ENCODE measurements at places on chromosomes 4 and X. TPM values are rescaled to one million over a fixed set of nuclear protein-coding genes. Genes with fewer than 3 reads are reported as not detected.

GRCh38 chr4:188466001-188466400 lies 326.8 kb downstream of the TRIML1 start:
- no peak for DNase-seq

Gene CDKL5
- total RNA-seq = 2.1 TPM

- DNase-seq = no peak
Measured at GRCh38 chrX:574251-574650, 56.3 kb upstream of the SHOX start.

GRCh38 chrX:41133551-41133950 lies 48.3 kb downstream of the USP9X start:
- no peak for DNase-seq

GRCh38 chrX:97985096-97985495 lies 1101.4 kb downstream of the RPA4 start:
- no peak for DNase-seq

Gene MAGEA1
- 3.3 TPM for total RNA-seq

- DNase-seq = no peak
Measured at GRCh38 chr4:150123087-150123486, 44.8 kb downstream of the DCLK2 start.

Gene FHDC1
- 1.6 TPM for total RNA-seq

DNA sequence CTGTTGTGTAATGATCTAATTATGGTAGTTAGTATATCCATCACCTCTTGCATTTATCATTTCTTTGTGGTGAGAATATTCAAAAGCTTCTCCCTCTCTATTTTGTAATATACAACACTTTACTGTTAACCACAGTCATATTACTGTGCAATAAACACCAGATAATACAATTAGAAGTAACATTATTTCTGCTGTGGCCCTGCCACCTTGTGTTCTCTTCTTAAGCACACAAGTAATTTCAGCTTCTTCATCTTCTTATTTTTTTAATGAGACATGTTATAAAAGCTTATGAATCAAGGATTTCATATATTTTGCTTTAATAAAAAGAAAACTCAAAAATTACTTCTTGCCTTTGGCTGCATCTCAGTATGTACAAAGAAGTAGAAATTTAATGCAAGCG lies 675.2 kb upstream of the INTU start:
- no peak for DNase-seq

GRCh38 chr4:98522636-98523395 lies 135.6 kb downstream of the TSPAN5 start:
- DNase-seq = peak; percentile 69

- DNase-seq = peak; percentile 53
Measured at GRCh38 chr4:39698424-39699009, 581 bp downstream of the UBE2K start.

GRCh38 chr4:39568805-39569204 lies 41.6 kb upstream of the UGDH start:
- no peak for DNase-seq

Gene XKRX
- total RNA-seq = not detected

- DNase-seq = no peak
Measured at GRCh38 chr4:77219266-77219665, 62.3 kb downstream of the CCNG2 start.

GRCh38 chr4:24686866-24687692 lies 102.7 kb upstream of the DHX15 start:
- peak; percentile 37 for DNase-seq

- no peak for DNase-seq
Measured at GRCh38 chrX:1477801-1478458, 25.2 kb upstream of the ASMTL start.

- DNase-seq = no peak
Measured at GRCh38 chr4:112726041-112726440, 89.1 kb downstream of the LARP7 start.

Gene OTC
- total RNA-seq = not detected

DNA sequence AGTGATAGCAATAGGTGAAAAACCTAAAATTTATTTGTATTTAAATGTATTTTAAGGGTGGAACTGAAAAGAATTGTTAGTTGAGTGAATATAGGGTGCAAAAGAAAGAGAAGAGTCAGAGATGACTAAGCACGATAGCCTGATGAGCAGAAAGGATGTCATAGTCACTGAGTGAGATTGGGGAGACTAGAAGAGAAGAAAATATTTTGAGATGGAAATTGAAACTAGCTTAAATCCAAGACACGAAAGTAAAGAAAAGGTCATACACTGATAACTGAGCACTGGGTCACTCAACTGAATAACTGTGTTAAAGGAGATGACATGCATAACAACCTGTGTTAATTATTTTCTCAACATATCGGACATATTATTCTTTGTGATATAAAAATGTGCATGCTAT lies 55.5 kb downstream of the SPANXN4 start:
- no peak for DNase-seq

- peak; percentile 41 for DNase-seq
Measured at GRCh38 chr4:87007528-87008446, 73.0 kb downstream of the AFF1 start.

DNA sequence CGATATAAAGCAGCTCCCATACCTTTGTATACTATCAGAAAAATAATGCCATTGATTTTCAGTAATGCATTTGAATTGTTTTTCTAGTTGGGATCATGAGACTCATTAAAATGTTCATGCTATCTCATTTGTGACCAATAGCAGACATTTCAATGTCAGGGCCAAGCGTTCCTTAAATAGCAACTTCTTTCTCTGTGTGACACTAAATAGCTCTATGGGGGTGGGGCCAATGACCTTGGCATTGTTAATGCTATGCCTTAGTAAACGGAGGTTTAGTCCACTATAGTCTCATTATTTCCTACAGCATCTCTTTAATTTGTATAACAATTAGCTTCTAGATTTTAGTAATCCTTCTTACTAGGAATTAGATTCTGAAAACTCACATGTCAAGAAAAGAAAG lies 48.6 kb upstream of the ARHGAP24 start:
- DNase-seq = no peak

Gene SPON2
- 0.29 TPM for total RNA-seq

Gene FRG2
- total RNA-seq = not detected

GRCh38 chrX:123961268-123962005 lies at the start of gene STAG2:
Gene STAG2, plus strand, starts transcription at chrX:123961706. Its CDS starts 60,922 bp downstream, at chrX:124022628.
- peak; percentile 87 for DNase-seq

DNA sequence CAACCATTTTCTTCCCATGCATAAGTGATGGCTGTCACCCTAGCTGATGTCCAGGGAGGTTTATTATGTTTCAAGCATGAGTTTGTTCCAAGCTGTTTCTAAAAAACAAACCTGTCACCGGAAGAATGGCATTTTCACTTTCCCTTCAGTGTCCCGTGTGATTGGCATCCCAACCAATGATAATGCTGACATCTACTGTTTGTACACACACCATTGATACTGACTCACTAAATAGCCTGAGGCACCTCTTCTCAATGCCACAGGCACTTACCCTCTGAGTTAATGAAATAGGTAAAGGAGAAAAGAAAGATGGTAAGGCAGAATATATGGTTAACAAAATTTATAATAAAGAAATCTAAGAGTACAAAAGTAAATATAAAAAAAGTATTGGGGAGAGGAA lies 23.1 kb upstream of the VCX2 start:
- no peak for DNase-seq

DNA sequence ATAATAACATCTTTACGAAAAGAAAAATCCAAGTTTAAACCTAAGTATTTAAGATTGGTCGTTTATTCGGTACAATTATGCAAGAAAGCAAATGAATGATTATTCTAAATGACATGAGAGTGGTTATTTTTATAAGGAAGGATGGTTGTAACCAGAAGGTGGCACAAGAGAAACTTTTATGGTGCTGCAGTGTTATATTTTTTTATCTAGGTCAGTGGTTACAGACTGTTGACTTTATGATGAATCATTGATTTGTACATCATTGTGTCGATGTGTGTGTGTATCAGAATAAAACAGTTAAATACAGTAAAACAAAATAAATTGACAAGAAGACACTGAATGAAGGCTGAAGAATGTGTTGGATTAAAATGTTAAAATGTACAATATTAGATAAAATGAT lies 9.8 kb downstream of the DCAF8L2 start:
- no peak for DNase-seq

DNA sequence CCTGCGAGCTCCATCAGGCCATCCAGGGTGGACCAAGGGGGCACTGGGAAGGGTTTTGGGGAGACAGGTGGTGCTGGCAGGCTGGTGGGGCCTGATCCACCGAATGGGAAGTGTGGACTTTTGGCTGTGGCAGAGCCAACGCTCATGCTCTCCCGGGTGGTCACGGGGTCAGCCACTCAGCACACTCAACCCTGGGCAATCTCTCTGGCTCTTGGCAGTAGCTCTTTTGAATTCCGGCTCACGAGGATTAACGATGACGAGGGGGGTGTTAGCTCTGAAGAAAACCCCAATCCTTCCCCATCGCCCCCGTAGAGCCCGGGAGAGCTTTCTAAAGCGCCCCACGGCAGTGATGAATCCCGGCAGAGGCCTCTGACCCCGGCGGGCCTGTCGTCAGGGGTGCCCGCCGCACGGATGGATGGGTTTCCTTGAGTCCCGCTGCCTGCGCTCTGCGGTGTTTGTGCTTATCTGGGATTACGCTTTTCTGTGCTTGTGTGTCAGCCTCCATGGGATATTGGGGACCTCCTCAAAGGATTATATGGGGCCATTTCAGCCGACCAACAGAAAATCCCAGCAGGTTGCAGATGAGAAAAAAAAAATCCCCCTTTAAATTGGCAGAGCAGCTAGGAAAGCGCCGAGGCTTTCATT lies 156.8 kb upstream of the PSAPL1 start:
- no peak for DNase-seq

DNA sequence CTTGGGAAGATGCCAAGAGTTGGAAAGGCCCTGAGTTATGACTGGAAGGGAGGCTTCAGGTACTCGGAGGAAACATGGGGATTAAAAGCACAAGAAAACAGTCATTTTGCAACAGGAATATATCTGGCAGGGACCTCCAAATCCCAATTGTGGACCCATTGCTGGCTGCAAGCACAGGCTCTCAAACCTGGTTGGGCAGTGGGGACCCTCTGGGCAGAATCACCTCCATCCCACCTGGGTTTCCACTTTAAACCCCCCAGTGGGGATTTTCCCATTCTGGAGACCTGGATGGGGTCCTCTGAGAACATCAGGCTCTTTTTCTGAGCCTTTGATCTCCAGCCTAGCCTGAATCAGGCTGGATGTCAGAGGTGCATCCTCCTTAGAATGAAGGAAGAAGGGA lies 177.8 kb downstream of the ASMT start:
- DNase-seq = no peak

DNA sequence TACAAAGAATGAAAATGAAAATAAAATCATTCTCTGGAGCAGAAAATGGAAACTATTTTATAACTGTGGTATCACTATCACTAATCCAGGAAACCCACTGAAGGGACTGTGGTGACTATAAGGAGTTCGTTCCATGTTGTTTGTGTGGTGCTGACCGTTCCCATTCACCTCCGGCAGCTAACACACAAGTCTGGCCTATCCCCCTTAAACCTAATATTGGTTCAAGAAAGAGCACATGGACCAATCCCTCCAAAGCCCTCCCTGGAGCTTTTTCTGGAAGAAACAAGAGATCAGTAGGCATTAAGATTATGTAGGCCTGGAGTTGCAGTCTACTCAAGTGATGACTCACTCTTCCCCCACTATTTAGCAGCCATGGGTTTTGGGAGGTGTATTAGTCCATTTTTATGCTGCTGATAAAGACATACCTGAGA lies 25.9 kb upstream of the FAM241A start:
- DNase-seq = no peak

Gene EIF1AX
- 47.5 TPM for total RNA-seq

- no peak for DNase-seq
Measured at GRCh38 chr4:122548886-122549630, 71.8 kb downstream of the IL21 start.

Gene ARHGAP36
- total RNA-seq = not detected
